ENCODE measurements at places on chromosomes 13 and 19.

GRCh38 chr13:23799945-23800344 lies 89.3 kb downstream of the MIPEP start:
- no peak for DNase-seq

- no peak for DNase-seq
Measured at GRCh38 chr13:37403776-37404527, 194.6 kb downstream of the POSTN start.

DNA sequence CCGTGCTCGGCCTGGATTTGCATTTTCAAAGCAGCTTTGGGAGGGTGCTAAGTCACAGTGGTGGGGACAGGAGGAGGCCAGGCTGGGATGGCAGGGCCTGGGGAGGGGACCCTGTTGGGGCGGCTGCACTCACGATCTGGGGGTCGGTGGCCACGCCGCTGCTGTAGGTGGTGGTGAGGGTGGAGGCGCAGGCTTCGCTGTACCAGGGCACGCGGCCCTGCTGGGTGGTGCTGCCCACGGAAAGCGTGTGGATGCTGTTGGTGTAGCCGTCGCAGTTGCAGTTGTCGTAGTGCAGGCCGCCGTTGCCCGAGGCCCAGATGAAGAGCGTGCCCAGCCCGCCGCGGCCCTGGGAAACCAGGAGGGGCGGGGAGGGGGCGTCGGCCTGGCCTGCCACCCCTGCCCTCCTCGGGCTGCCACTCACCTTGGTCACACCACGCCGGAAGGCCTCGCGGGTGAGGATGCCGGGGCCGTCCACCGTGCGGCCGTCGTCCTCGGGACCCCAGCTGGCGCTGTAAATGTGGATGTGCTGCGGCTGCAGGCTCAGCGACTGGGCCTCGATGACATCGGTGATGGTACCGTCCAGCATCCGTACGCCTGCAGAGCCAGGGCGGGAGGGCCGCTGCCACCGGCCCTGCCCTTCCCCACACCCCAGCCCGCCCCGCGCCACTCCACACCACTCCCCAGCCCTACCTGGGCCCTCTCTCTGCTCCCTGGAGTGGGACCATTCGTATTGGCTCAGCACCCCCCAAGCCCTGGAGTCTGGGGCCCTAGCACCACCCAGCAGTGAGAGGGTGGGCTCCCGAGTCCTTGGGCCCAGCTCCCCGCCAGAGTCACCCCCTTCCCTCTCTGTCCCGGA lies 3.2 kb downstream of the PCSK4 start:
- DNase-seq = no peak

DNA sequence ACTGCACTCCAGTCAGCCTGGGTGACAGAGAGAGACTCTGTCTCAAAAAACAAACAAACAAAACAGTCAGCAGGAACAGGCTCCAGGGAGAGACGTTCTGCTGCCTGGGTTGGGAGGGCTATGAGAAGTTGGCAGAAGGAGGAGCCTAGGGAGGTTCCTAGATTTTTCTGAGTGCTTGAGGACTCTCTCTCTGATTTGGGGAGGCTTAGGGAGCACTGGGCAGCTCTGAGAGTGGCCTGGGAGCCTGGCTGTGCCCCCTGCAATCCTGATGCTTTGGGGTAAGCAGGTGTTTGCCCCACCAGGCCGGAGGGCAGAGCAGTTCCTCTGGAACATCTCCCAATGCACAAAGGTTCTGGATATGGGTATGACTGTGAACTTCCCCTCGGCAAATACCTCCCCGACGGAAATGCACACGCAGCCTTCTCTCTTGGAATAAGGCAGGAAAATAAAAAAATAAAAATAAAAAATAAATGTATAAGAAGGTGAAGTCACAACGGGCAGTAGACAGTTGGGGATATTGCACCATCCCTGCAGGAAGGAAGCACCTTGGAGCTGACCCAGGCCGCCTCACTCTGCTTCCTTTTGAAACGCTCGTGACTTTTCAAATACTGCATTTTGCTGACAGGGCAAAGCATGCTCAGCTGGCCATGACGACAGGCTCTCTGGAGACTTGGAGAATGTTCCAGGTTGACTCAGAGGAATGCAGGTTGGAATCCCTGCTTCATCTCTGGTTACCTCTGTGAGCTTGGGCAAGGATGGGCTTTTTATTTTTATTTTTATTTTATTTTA lies 26.5 kb upstream of the HOMER3 start:
- peak; percentile 70 for DNase-seq

DNA sequence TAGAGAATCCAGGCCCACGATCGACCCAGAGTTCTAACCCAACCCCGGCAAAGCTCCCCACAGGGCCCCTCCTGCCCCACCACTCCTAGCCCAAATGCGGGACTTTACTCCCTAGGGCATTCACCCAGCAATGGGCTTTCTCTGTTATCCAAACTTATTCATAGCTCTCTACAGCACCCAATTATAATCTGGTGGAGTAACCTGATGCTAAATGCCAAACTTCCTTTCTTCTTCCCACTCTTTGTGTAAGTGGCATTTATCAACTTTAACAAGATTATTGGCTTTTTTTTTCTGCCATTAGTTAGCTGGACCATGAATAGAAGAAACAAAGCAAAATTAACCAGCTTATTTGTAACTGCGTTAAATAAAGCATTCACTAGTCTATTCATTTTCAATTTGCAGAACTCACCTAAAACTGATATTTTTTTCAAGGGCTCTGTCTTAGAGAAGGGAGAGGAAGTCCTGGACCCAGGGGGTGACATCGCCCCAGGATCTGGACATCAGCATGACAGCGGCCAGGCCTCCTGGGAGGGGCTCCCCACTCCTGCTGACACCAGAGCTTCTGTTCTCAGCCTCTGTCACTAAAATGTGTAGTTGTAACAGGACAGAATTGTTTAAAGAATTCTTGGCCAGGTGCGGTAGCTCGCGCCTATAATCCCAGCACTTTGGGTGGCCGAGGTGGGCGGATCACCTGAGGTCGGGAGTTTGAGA lies 1.5 kb downstream of the FAM124A start:
- DNase-seq = no peak

DNA sequence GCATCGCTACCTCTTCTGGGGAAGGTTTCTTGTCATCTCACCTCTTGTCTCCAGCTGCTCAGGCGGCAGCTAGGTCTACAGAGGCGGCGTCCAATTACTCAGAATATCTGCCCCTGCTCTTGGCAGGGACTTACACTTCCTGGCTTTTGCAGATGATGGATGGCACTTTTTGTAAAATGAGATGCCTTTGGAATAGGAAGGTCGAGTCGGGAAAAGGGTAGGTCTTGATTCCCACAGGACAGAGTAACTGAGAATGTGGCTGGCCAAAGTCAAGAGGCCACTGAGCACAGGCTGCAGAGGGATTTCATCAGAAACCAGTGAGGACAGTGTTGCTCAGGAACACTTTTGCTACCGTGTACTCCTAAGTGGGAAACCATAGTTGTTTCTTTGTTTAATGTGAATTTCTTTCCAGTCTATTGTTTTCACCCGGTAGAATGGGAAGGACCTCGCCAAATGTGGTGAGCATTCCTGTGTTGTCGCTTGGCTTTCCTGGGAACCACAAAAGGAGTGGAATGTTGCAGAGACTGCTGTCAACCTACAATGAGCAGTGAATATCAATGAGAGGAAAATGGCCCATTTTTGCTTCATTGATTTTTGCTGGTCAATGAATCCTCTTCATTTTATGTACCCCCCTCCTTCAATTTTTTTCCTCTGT lies 383.7 kb downstream of the HS6ST3 start:
- DNase-seq = no peak

DNA sequence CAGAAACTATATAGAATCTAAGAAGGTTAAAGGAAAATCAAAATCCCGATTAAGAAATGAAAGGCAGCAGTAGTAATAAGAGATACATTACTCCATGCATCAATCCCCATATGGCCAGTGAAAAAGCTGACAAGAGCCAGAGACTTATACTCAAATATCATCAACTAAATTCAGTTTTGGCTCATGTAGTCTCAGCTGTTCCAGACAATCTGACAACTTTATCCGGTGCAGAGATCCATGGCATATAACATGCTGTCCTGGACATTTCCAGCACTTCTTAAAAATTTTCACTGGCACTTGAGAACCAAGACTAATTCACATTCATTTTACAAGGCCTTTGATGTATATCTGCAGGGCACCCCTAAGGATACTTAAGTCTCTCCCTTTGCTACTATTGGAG lies 255.7 kb upstream of the KLHL1 start:
- no peak for DNase-seq

DNA sequence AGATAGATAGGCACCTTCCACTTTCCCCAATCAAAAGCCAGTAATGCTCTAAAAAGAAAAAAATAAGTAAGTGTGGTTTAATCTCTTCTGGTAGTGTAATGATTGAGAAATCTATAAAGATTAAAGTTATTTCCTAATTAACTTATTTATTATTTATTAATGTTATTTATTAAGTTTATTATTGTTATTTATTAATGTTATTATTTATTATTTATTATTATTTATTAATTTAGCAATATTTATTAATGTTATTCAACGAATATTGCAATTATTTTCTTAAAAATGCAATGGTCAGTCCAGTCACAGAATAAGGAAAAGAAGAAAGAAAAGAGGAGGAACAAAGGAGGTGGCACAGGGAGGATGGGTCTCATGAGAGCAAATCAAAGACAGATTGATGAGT lies 100.7 kb downstream of the FREM2 start:
- no peak for DNase-seq

- no peak for DNase-seq
Measured at GRCh38 chr13:82036602-82037001, 1695.7 kb upstream of the SPRY2 start.

- no peak for DNase-seq
Measured at GRCh38 chr13:60370343-60370742, 26.7 kb upstream of the TDRD3 start.

- peak; percentile 69 for DNase-seq
Measured at GRCh38 chr13:24307211-24308067, 1.9 kb upstream of the C1QTNF9 start.

DNA sequence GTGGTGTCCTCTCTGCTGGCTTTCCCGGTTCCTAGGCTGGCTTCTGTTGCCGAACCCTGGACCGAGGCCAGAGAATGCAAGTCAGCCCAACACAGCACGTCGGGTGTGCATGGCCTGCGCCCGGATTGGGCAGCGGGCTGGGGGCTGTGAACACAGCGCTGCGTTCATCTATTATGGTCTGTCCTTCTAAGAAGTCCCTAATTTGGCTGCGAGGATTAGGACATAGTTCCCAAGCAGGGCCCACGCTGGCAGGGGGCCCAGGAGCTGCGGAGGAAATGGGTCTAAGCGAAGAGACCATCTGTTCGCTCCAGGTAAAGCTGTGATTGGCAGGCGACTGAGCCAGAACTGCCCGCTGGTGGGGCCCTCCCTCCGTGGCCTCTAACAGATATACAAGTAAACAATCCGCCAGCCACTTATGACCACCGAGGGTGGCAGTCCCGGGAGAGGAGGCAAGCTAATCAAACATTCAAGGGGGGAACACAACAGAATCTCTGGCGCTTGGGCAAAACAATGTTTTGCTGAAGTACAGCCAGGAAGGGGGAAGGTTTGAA lies 6.0 kb downstream of the SYCE2 start:
- DNase-seq = peak; percentile 62

- no peak for DNase-seq
Measured at GRCh38 chr19:43450545-43450997, 14.8 kb downstream of the LYPD3 start.

- DNase-seq = no peak
Measured at GRCh38 chr19:45908956-45909355, 5.6 kb downstream of the NANOS2 start.

- DNase-seq = no peak
Measured at GRCh38 chr19:13104848-13105711, 2.4 kb upstream of the LYL1 start.

GRCh38 chr19:14073925-14074838 lies 1.6 kb downstream of the MISP3 start:
- no peak for DNase-seq

DNA sequence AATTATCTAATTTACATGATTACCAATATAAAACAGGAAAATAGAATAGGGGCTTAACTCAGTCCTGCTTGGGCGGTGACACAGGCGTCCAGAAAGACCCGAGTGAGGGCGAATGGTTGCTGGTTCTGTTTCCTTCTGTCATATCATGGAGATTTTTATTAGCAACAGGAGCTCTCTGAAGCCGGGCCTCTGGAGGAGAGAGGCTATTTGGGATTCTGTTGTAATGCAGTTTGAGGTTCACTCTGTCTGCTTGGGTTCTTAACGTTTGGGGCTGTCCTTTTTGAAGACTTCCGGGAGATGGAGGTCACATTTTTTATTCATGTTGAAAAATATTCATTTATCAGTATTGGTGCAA lies 115.7 kb upstream of the ZNF536 start:
- no peak for DNase-seq

DNA sequence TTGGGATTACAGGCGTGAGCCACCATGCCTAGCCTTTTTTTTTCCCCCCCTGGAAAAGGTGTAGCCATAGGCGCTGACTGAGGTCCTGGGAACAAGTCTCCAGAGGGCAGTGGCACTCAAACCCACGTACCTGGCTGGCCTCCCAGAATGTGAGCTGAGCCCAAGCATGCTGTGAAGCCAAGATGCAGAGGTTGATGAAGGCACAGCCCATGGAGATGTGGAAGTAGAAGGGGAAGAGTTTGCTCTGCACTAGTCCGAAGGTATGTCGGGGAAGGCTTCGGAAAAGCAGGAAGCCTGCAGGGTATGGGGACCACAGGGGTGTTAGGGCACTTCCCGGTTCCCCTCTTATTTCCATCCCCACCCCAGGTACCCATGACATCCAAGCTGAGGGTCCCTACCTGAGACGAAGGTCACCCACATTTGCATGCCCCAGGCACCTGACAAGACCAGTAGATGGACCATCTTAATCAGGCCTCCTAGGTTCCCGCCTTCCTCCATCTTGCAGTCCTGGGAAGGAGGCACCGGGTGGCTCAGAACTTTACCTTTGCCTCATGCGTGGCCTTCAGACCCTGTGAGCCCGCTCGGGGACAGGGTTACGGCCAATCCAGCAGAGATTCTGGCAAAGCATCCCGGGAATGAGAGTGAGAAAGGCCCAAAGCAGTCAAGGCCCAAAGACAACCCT lies 805 bp downstream of the TMEM205 start:
- DNase-seq = no peak

DNA sequence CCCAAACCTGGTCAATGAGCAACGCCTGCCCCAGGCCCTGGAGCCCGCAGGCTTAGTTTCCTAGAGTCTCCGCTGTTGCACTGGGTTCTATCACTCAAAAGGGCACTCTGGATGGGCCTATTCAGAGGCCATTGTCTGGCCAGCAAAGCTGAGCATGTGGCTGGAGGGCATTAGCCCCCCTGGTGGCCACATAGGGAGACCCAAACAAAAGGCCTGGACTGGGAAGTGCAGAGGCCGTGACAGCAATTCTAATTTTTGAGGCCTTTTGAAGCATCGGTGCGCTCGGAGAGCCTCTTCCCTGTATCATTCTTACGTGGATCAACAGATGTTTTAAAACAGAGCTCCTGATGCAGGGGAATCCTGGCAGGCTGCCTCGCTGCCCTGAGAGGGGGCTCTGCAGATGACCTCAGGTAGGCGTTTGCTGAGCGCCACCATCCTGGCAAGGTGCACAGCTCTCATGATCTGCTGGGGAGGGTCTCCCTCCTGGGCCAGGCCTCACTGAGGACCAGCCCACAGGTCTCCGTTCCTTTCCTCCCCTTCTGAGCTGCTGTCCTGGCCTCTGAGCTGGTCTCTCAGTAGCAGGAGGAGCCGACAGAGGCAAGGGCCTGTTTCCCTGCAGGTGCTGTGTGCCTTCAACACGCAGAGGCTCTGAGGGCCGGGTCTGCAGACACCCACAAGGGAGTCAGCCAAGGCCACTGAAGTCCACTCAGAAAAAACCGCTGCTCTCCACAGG lies 190.5 kb downstream of the URI1 start:
- DNase-seq = no peak
